ENCODE measurements at places on chromosomes 4 and X.
A peak's percentile ranks its signal among the peaks of the same experiment; 100 is the strongest.

- DNase-seq: no peak
These were observed 21.7 kb downstream of the PPP2R2C start for GRCh38 chr4:6450709-6451108.

- no peak for DNase-seq
These were observed 43.1 kb downstream of the GASK1B start for GRCh38 chr4:158129694-158130093.

- DNase-seq: no peak
These were observed 34.1 kb upstream of the STOX2 start for GRCh38 chr4:183870997-183871396.

DNA sequence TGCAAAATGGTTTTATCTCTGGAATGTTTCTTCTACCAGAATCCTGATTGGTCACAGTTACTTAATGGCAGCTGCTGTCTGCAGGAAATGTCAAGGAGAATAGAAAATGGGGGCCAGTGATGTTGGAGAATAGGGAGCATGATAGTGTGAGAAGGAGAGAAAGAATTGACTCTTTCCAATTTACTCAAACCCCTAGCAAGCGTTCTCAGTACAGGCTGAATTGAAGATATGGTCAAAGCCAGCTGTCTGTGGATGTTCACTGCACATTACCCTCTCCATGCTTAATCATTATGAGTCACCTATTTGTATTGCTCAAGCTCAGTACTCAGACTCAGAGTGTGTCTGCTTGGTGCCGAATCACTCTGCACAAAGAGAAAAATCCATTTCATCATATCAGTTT lies 57.8 kb upstream of the FAM47B start:
- DNase-seq: no peak

DNA sequence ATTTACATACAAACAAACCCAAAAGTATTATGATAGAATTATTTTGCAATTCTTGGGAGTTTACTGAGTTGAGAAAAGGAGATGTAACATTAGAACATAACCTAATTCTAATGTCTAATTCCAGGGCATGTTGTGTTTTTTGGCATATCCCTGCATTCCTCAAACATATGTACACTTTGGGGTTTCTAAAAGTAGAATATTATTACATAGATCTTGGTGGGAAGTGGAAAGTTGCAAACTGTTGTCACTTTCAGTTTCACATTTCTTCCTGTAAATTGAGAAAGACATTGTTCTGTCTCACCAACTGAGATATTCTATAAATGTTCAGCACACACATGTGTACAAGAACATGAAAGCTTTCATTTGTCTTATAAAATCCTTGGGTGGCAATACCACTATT lies 24.4 kb upstream of the GBA3 start:
- DNase-seq: no peak

DNA sequence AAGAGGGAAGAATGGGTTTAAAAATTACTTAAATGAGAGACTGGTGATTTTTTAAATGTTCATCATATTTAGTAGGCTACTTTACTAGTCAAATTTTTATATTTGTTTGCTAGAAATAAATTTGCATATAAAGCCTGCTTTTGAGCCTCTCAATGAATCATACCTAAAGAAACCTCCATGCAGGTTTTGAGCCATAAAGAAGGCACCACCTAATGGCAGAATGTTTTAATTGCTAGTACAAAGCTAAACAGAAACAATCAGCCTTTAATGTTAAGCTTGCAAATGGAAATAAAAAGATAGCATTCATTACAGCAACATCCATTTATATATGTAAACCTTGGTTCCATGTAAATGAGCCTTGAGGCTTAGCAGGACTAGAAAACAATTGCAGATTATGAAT lies 989.7 kb downstream of the CCSER1 start:
- no peak for DNase-seq

- DNase-seq: peak; percentile 36
These were observed 11.8 kb upstream of the DCUN1D4 start for GRCh38 chr4:51831133-51831532.

DNA sequence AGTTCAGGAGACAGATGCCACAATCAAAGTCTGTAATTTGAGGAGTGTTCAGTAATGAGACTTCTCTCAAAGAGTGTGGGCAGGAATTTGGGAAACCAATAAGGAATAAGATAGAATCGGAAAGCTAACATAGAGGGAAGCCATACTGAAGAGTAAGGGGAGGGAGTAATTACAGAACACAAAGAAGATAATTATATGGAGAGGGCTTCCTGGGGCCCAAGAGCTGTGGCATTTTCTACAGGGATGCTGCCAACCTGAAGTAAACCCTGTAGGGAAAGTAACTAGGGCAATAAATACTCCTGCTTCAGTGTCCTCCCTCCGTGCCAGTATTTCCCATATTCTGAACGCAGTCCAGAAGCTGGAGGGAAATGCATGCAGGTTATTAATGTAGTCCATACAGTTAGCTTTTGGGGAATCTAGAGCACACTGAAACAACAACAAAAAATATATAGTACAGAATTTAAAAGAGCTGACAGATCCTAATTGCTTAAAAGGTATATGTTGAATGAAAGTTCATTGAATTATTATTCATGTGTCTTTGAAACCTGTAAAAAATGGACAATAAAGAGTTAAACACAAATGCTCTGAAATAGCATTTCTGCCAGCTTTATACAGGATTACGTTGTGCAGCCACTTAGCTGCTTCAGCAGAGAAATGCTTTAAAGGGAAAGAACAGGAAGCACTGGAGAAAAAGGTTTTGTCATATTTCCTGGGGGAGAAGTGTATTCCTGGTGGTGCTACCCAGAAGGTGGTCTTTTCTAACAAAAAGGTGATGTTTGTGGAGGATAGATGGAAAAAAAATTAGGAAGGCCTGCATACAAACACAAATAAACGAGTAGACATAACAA lies 48.0 kb downstream of the CXXC4 start:
- no peak for DNase-seq

DNA sequence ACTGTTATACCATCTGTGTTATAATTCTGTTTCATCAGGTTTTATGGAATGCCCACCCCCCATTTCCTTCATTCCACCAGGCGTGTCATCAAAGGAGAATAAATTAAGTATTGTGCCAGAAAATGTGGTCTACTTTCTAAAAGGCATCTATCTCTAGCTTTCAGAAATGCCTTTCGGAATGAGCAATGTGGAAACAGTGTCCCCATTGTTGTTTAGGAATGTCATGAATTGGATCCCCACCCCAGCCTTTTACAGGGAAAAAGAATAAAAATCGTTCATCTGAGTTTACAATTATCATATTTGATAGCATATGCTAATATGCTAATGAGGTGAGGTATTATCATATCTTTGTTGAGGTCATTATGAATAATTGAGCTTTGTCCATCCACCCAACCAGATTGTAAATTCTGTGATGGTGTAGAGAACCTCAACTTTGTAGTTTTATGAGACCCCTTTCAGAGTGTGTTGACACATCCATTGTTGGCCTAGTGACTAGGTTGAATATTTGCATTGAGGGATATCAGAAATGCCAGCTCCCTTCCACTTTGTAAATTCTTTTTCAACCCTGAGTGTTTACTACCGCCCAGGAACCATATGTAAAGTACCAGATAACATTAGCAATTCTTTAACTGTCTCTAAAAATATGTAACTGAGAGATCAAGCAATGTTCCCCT lies 56.2 kb upstream of the CCDC160 start:
- no peak for DNase-seq

DNA sequence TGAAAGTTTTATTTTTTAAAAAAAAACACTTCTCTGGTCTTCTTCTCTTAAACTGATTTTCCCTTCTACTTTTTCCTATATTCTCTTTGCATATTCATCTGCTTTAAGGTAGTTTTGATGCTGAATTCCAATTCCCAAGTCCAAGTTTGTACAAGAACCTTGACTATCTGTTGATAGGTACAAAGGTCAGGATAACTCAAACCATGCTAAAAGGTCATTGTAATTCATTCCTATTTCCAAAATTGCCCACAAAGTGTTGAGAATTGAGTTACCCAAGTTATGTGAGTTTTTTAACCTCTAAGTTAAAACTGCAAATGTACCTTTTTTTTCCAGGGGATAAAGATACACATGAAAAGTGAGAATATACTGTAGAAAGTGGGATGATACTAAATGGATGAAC lies 46.1 kb upstream of the TMEM192 start:
- no peak for DNase-seq

- no peak for DNase-seq
These were observed 49.5 kb upstream of the TMLHE start for GRCh38 chrX:155662282-155662681.

DNA sequence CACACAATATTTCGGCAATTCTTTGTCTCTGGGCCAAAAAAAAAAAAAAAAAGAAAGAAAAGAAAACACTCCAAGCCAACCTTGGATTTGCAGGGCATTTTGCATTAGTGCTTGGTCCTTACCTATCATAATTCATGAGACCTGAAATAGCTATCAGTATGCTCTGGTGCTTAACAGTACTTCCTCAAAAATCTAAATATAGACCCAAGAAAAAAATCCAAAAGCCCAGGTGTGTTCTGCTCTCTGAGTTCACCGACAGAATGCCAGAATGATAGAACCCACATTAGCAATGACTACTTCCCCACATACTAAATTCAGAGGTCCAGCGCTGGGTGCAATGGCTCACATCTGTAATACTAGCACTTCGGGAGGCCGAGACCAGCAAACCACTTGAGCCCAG lies 42.9 kb downstream of the ABCG2 start:
- DNase-seq: no peak

DNA sequence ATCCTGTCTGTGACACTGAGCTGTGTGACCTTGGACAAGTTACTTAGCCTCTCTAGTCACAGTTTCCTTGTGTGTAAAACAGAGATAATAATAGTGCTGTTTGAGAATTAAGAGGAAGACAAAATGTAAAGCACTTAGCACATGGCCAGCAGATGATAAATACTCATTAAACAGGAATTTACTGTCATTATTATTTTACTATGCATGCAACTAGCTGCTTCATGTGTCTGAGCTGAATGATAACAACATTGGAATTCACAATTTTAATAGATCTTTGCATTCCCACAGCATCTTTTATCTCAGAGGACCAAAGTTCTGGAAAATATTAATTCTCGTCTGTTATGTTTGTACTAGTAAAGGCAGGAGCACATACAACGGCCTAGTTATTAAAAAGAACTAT lies 79.2 kb upstream of the TET2 start:
- no peak for DNase-seq

DNA sequence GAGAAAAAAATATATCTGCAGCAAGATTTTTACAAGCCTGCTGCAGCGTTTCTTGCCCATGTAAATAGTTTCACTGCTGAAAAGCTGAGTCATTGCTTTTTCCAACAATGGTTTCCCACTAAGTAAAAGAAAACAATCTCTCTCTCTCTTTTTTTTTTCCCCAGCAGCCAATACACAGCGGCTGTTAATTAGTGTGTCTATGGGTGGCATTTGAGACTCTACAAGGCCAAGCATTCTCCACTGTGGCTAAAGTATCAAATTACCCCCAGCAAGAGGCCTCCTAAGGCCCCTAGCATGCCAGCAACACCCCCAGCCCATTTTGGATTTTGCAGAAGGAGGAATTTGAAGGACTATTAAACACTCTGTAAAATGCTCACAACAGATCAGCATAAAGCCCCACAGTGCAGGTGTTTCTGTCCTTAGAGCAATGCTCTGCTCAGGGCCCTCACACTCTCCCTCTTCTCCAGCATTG lies 837.4 kb downstream of the TRIML1 start:
- DNase-seq: no peak

GRCh38 chr4:186079694-186080093 lies 10.7 kb downstream of the TLR3 start:
- DNase-seq: no peak

GRCh38 chr4:151567056-151567455 lies 158.1 kb downstream of the FHIP1A start:
- DNase-seq: no peak

- no peak for DNase-seq
These were observed 219.5 kb downstream of the DHX15 start for GRCh38 chr4:24364852-24365251.

DNA sequence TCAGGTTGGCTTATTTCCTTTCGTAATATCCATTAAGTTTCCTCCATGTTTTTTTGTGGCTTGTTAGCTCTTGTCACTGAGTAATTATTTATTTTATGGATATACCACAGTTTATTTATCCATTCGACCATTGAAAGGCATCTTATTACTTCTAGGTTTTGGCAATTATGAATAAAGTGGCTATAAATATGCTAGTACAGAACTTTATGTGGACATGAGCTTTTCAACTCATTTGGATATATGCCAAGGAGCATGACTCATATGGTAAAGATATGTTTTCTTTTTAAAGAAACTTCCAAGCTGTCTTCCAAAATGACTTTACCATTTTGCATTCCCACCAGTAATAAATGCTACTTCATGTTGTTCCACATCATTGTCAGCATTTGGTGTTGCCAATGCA lies 803.6 kb downstream of the GLUD2 start:
- DNase-seq: no peak

- no peak for DNase-seq
These were observed 28.8 kb downstream of the RBM47 start for GRCh38 chr4:40600850-40601249.

DNA sequence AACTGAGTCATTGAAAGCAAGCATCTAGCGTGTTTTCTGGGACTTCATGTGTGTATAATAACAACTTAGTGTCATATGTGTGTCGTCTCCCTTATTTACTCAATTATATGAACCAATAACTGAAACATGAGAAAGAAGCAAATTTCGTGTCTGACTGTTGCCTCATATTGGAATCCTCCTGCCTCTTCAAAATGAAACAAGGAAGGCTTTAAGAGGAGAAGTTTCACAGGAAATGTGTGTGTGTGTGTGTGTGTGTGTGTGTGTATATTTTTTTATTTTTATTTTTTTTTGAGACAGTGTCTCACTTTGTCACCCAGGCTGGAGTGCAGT lies 145.8 kb upstream of the SFRP2 start:
- no peak for DNase-seq

DNA sequence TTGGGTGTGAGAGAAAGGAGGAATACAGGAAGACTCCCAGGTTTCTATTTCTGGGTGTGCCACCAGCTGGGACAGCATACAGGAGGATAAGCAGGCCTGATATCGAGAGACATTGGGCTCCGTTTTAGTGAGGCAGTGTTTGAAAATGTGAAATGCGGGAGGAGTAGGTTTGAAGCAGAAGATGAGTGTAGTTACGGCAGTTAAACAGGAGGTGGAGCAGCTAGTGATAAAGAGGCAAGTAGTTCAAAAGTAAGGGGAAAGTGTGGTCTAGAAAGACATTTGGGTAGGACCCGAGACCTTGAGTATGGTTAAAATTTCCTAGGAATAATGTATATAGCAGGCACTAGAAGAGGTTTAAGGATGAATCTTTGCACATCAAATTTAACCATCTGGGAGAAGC lies 42.4 kb downstream of the DCUN1D4 start:
- DNase-seq: no peak

DNA sequence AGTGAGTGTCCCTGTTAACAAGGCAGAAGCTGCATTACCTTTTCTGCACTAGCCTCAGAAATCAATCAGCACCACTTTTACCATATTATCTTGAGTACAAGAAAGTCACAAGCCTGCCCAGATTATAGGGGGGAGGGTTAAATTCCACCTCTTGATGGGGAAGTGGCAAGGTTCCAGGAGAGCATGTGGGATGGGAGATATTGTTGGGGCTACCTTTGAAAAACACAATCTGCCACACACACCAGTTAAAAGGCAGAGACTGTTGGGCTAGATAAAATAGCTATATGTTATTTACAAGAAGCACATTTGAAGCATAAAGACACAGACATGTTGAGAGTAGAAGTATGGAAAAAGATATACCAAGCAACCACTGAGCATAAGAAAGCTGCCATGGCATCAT lies 6.6 kb upstream of the AVPR2 start:
- DNase-seq: no peak

GRCh38 chr4:145231906-145232700 lies 51.7 kb upstream of the OTUD4 start:
- no peak for DNase-seq
